ENCODE measurements at places on chromosomes 5 and 9. TPM values are rescaled to one million over a fixed set of nuclear protein-coding genes. Genes with fewer than 3 reads are reported as not detected.
A peak's percentile ranks its signal among the peaks of the same experiment; 100 is the strongest.

DNA sequence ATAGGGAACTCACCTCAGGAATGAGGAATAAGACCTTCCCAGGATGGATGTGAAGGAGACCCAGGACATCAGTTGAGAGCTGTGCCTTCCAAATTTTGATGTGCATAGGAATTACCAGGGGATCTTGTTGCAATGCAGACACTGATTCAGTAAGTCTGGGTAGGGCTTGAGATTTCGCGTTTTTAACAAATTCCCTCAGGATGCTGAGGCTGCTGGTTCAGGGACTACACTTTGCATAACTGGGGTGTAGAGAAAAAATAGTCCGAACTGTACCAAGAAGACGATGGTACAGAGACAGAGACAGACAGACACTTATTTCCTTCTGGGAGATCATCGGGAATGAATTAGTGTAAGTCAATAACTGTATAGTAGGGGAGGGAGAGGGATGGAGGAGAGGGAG is 82.3 kb upstream of the FREM1 start:
- no peak for DNase-seq

- DNase-seq = no peak
Measured at GRCh38 chr5:93789173-93790067, 48.0 kb upstream of the POU5F2 start.

DNA sequence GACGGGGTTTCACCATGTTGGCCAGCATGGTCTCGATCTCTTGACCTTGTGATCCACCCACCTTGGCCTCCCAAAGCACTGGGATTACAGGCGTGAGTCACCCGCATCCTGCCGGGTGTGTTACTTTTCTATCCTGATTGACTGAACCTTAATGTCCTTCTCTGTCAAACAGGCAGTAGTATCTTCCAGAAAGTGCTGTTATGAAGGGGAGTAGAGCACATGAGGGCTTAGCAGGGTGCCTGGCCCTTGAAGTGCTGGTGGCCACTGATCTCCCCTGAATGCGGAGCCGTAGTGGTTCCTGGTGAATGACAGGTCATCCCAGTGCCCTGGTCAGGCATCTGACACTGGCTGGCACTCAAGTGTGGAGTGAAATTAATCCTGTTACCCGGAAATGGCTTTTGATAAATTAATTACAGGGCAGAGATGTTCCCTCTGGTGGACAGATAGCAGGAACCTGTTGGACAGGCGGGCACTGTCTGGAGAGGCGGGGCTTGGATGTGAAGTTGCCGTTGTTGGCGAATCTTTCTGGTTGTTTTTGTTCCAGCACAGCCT is 28.4 kb downstream of the PRRC2B start:
- peak; percentile 29 for DNase-seq

DNA sequence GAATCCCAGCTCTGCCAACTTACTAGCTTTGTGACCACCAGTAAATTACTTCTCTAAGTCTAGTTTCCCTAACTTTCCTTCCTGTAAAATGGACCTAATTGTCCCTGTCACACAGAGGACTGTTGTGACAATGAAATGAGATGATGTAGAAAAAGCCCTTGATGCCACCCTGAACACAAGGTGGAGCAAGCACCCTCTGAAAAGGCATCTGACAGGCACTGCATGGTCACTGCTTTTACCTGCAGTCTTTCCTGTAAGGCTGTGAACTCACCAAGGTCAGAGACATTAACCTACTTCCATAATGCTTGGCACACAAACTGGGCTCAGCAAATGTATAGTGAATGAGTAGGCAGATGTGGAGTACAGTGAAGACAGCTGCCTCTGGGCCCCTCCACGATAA is 6.1 kb downstream of the SLC31A2 start:
- no peak for DNase-seq

- no peak for DNase-seq
Measured at GRCh38 chr9:20315677-20316076, 306.6 kb downstream of the MLLT3 start.

- DNase-seq = no peak
Measured at GRCh38 chr5:116559239-116559638, 15.4 kb downstream of the SEMA6A start.

GRCh38 chr5:54302267-54302687 is 8.1 kb downstream of the ARL15 start:
- DNase-seq = no peak

The DIAPH1 gene
- 89.4 TPM for polyA plus RNA-seq

The SOHLH1 gene
- not detected for polyA plus RNA-seq

The ANKRD31 gene
- polyA plus RNA-seq = 0.21 TPM

The IFNA21 gene
- 0.13 TPM for polyA plus RNA-seq
